ENCODE measurements at places on chromosomes 2 and 18.

GRCh38 chr2:106144621-106145331, 49.3 kb downstream of the UXS1 start:
- no peak for DNase-seq

GRCh38 chr2:176612036-176612435, 342.8 kb downstream of the MTX2 start:
- no peak for DNase-seq

DNA sequence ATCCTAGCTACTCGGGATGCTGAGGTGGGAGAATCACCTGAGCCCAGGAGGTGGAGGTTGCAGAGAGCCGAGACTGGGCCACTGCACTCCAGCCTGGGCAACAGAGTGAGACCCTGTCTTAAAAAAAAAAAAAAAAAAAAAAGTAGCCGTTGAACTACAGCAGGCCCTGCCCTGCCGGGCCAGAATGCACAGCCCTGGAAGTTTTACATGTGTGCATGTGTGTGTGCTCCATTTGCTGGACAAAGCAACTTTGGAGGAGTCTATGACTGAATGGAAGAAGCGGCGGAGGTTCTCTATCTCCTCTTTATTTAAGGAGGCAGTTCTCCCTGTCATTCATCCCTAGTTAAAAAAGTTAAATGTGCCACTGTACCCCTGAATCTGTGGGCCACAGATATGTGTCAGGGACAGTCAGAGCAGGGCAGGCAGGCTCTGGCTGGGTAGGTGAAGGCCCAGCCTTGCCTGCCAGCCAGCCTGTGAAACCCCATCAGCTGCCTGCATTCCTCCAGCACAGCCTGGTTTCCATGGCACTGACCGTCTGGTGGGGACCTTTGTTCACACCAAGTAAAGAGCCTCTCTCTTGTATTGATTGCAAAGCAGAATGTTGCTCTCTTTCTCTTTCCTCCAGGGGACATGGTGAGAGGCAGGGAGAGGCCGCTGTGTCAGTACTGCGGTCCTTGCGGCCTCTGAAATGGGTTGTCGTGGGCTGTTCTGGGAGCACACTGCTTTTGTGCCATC, 10.9 kb downstream of the LIPG start:
- no peak for DNase-seq

- no peak for DNase-seq
Measured at GRCh38 chr2:60556175-60556574, 2.7 kb upstream of the BCL11A start.

DNA sequence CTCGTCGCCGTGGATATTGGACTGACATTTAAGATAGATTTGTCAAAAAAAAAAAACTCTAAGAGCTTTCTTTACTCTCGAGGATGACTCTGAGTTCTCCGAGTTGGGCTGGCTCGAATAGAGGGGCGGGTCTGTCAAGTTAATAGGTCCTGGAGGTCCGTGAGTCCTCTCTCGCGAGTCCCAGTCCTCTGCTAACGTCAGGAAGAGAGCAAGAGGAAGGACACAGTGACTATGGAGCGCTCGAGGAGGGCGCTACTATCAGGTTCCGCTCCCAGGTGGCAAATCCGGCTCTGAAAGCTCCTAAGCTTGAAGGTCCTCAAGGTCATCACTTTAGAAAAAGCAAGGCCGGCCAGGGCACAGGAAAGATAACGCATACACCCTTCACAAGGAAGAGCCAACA, 404 bp upstream of the AKAIN1 start:
- no peak for DNase-seq

GRCh38 chr2:127083819-127084503, 23.0 kb downstream of the BIN1 start:
- no peak for DNase-seq

DNA sequence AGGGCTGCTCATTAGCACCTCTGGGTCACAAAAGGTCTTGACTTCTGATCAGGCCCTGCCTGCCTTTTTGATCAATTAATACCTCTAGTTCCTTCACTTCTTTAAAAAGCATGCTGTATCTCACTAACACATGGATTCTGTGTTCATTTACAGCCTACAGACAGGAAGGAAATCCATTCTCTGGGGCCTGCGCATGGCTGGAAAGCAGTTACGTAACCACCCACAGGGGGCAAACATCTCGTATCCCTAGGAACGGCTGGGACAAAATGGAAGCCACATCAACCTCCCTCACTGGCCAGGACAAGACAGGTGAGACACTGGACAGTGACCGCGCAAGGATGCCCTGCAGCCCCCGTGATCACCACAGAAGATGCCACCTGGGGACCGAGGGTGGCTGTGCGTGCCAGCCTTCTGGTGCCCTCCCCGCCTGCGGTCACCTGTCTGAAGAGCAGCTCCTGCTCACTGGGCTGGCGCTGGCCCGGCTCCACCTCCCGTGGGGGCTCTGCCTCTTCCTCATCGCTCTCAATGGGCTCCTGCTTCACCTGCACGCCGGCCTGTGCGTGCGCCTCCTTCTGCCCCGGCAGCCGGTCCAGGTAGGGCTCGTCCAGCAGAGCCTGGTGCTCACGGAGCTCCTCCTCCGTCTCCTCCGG, 266.9 kb downstream of the TWIST2 start:
- DNase-seq: no peak

DNA sequence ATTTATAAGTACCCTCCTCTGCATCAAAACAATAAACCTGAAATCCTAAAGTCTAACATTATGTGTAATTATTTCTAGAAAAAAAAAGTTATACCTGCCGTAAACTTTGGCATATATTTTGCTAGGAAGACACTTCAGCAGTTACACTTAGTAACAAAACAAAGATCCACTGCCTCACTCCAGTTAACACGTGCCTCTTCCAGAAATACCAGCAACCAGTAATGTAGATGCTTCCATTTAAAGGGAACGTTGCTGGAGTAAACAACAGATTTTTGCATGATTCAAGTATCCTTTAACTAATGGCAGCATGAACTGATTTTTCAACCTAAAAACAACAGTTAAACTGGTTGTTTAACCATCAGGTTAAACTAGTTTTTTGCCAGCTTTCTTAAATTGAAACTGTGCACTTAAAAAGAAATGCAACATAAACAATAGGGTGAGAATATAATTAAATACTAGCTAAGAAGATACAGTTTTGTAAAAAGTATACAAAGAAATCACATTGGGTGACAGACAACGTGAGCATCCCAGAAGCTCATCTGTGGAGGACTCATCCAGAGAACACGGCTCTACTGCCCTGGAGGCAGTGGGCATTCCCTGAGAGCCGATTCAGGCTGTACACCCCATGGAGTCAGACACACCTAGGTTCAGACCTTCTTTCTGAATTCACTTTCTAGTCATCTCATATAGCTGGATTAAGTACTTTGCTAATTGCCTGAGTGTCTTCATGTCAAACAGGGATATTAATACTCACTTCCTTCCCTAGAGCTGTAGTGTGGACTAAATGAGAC, 22.3 kb downstream of the MGAT4A start:
- DNase-seq: no peak

DNA sequence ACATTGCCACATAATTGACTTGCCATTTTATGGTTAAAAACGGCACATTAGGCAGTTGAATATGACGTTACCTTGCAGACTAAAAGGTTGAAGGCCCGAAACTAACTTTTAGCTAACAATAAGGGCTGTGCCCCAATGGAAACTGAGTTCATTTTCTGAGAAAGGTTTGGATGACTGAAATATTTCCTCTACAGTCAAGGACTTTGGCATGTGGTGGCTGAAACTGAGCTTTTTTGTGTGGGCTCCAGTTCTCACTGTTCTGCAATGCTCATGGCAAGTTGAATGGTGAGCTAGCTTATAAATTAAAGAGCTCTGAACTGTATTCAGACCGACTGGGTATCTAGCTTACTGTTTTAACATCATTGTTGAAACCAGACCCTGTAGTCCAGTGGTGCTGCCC, 23.8 kb upstream of the TXNDC2 start:
- DNase-seq: no peak

All from activated CD8-positive, alpha-beta memory T cell treated with anti-CD3 and anti-CD28 coated beads for 24 hours (primary cell).